ENCODE measurements at places on chromosomes 7 and 10. TPM values are rescaled to one million over a fixed set of nuclear protein-coding genes. Genes with fewer than 3 reads are reported as not detected.
A peak's percentile ranks its signal among the peaks of the same experiment; 100 is the strongest.

DNA sequence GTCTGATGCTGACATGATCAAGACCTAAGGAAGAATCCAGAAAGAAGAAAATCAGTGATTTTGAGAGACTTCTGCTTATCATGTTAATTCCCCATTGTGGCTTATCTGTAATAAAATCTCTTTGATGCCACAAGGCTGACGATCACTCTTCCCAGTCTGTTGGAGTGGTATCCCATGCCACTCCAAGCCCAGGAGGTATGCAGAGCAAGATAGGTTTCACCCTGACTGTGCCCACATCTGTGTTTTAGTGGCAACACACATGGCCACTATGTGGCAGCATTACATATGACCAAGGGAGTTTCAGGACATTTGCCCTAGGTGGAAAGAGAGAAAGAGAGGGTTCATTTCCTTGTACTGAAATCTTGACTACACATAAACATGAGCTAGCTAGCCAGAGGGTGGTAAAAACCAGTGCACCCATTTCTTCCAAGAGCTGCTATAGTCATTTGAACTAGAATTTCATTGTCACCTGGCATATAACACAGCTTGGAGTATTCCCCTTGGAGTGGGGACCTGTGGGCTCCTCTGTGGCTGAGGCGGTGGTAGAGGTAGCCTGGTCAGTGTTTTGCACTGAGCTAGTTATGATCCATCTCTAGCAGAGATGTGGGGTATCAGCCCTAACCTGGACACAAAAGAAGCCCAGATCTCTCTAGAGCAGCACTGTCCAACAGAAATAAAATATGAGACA, 20.8 kb downstream of the LAMB4 start:
- no peaks in the 10 kb centered on the region for H3K4me1 ChIP-seq
- no peak overlapping the region for H3K27ac ChIP-seq
- H3K27me3 ChIP-seq = no peaks in the 10 kb centered on the region
- no peaks in the 10 kb centered on the region for H3K36me3 ChIP-seq
- H3K4me3 ChIP-seq = no peak overlapping the region

DNA sequence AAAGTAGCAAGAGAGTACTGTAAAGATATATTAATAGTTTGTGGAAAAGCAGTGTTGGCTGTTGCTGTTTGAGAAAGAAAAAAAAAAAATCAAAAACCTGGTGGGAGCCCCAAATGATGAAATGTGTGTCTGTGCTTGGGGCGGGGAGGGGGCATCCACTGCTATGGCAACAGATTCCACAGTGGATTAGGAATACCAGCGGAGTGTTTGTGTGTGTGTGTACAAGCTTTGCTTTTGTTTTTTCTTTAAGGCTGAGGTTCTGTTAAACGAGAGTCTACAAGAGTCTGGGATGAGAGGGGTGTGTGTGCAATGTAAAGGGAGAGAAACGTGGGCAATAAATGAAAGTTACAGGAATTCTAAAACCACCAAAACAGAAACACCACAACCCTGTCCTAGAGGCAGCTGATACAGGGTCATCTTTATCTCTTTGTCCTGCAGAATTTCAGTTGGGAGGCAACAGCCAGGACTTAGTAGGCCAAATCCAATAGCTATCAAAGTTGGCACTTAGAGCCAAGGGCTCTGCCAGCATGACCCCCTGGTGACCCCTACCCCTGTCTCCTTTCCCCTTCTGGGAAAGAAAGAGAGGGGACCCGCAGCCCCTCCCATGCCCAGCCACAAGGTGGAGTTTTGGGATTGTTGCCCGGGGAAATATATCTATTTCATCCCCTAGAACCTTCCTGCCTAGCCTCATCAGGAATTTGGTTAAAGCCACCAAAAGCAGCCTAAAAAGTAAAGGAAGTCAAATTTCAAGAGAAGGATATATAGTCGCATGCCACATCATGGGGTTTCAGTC, 85.4 kb downstream of the OSBPL3 start:
- no peak overlapping the region for H3K27ac ChIP-seq
- peaks cover 2% of the 10 kb centered on the region for H3K36me3 ChIP-seq
- H3K4me3 ChIP-seq = no peak overlapping the region

DNA sequence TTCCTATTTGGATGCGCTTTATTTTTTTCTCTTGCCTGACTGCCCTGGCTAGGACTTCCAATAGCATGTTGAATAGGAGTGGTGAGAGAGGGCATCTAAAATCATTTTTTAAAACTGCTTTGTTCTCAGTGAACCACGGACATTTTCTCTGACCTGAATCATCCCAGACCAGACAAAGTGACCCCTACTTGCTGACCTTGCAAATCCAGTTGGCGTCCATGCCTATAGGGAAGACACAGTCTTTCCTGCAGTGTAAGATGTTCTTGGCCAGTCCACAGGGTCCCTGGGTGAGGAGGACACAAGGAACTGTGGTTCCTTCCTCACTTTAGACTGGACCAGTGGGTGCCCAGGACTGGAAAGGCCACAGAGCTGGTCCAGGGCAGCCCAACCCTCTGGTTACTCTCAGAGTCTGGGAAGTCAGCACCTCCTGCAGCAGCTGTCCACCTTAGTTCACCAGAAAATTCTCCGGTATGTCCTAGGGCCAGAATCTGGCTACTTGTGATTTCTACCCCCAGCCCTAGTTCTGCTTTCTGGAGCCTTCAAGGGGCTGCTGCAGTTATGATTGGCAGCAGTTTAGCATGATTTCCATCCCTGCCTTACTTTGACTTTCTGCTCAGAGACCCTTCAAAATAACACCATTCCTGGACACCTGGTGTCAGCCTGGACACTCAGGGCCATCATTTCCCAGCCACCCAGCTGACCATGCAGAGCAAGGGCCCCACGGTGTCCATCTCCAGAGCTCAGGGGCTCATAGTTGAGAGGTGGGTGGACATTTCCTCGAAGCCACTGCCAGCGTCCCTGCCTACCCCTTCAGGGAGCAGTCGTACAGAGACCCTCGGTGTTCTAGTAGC, 19.3 kb downstream of the VIPR2 start:
- H3K27ac ChIP-seq = no peak overlapping the region
- no peak overlapping the region for H3K4me3 ChIP-seq
- no peaks in the 10 kb centered on the region for H3K4me1 ChIP-seq
- peaks cover 32% of the 10 kb centered on the region for H3K27me3 ChIP-seq
- no peak for DNase-seq

GRCh38 chr10:17744341-17744861, 7.6 kb upstream of the TMEM236 start:
- no peaks in the 10 kb centered on the region for H3K36me3 ChIP-seq
- DNase-seq = no peak
- H3K4me3 ChIP-seq = no peak overlapping the region

- no peaks in the 10 kb centered on the region for H3K27me3 ChIP-seq
- no peaks in the 10 kb centered on the region for H3K36me3 ChIP-seq
- DNase-seq = peak; percentile 33
Measured at GRCh38 chr7:157949711-157950110, 612.9 kb downstream of the DNAJB6 start.

DNA sequence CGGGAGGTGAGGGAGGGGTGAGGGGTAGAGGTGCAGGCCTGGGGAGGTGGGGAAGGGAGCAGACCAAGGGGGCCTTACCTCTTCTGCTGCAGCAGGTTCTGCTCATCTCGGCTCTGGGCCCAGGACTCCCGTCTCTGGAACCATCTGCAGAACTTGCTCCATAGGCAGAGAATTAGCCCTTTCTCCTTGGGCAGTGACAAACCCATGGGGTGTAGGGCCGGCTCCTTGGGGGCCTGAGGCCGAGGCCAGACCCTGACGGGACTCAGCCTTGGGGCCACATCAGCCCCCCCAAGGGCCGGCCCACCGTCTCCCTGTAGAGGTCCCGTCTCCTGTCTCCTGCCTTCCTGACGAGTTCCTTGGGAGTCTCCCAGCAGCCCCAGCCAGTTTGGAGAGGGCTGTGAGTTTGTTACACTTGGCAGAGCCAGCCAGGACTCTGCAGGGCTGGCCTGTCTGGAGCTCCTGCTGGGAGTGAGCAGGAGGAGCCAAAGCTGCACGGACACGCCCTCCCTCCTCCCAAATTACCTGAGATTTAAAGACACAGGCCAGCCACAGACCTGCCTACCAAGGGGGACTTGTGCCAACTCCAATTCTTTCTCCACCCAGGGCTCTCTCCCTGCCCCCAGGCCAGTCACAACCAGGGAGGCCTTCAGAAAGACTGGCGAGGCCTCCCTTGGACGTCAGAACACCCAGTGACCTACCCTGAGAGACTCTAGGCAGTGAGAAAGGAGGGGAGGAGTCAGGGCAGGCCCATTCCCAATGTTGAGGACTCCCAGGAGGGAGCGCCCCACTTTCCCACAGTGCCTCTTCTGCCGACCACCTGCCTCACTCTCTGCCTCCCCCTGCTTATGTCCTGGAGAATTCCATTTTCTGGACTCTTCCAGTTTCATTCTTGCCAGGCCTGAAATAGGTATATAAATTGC, at the start of gene TRPV6:
Gene TRPV6 (minus strand): TSS at position 435 of the 920 bp plus-strand sequence.
- no peaks in the 10 kb centered on the region for H3K36me3 ChIP-seq
- H3K4me3 ChIP-seq = no peak within 1 kb of the TSS
- H3K4me1 ChIP-seq = peaks cover 10% of the 10 kb centered on the region
- peak; percentile 22 for DNase-seq

GRCh38 chr7:131869986-131870385, 313.6 kb upstream of the PODXL start:
- H3K36me3 ChIP-seq = no peaks in the 10 kb centered on the region
- H3K27me3 ChIP-seq = peaks cover 32% of the 10 kb centered on the region
- H3K4me1 ChIP-seq = no peaks in the 10 kb centered on the region
- H3K27ac ChIP-seq = no peak overlapping the region
- no peak overlapping the region for H3K4me3 ChIP-seq

DNA sequence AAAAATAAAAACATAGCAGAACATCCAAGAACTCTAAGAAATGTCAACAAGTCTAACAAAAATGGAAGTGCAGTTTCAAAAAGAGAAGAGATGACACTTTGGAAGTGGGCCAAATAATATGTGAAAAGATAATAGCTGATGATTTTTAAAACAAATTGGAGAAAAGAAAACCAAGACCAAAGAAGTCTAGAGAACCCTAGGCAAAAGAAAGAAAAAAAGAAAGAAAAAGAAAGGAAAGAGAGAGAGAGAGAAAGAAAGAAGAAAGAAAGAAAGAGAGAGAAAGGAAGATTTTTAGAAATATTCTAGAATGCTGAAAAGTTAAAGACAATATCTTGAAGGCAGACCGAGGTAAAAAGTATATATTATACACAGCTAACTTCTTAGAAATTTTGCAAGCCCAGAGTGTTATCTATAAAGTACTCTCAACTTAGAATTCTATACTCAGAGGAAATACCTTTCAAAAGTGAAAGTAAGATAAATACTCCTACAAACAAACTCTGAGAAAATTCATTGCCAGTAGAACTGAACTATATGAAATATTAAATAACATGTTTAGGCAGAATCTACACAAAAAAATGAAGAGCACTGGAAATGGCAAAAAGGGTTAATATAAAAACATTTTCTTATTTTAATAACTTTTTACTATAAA, 138.7 kb upstream of the SMIM30 start:
- H3K36me3 ChIP-seq = no peaks in the 10 kb centered on the region
- no peaks in the 10 kb centered on the region for H3K4me1 ChIP-seq

- H3K4me1 ChIP-seq = no peaks in the 10 kb centered on the region
- H3K27ac ChIP-seq = no peak overlapping the region
- DNase-seq = no peak
Measured at GRCh38 chr10:78471723-78472550, 438.3 kb downstream of the RPS24 start.

The PAPOLB gene
- total RNA-seq = 0.20 TPM

The RARRES2 gene
- total RNA-seq = 2.1 TPM

The OR9A2 gene
- not detected for total RNA-seq
